ENCODE measurements at places on chromosomes 2 and 18.
A peak's percentile ranks its signal among the peaks of the same experiment; 100 is the strongest.

DNA sequence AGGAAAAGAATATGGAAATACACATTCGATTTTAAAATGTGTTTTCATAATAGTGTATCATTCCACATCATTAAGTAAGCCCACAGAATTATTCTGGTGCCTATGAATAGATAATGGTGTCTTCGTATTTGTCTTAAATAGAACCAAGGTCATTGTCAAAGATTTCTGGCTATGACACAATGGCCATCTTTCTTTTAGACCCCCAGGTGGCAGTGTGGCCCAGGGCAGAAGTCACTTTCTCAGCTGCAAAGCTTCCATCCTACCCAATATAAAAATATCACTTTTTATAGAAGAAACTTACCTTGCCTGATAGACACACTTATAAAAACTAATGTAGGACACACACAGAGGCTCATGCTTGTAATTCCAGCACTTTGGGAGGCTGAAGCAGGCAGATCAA is 57.5 kb downstream of the ZRANB3 start:
- DNase-seq, result peak; percentile 10

DNA sequence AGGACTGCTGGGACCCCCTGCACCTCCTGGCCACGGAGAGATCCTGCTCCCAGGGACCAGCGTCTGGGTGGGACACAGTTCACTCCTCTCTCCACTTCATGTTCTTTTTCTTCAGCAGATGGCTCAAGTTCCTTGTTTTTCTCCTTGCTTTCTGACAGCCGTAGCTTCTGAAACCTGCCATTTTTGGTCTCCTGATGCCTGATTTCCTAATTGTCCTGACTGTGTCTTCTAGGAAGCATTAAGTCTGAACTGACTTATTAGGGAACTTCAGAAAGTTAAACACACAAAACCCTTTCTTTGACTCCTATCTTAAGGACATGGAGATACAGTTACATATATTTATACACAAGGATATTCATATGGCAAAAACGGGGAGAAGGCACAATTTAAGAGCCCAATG is 22.7 kb downstream of the CNNM4 start:
- no peak for DNase-seq

DNA sequence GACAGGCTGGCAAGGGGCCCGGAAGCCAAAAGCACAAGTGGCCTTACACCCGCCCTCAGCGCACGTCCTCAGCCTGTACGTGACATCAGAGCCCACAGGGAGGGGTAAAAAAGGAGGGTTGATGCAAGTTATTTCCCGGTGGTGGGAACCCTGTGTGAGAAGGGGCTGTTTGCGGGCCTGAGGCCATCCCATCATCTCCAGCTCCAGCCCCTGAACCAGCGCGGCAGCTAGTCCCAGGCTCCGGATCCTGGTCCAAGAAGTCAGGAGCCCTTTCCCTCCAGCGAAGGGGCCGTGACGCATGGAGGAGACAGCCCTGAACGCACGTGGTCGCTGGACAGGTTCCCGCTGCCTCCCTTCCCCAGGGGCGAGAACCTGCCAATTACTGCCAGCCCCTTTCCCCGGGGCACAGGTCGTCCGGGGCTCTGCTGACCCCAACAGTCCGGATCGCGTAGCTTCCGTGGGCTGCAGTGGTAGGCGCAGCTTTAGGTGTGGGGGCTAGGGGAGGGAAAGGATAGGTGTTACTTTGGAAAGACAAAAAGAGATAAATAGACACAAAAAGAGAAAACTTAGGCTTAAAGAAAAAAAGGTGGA is 1.3 kb upstream of the LRP2 start:
- DNase-seq, result peak; percentile 65

DNA sequence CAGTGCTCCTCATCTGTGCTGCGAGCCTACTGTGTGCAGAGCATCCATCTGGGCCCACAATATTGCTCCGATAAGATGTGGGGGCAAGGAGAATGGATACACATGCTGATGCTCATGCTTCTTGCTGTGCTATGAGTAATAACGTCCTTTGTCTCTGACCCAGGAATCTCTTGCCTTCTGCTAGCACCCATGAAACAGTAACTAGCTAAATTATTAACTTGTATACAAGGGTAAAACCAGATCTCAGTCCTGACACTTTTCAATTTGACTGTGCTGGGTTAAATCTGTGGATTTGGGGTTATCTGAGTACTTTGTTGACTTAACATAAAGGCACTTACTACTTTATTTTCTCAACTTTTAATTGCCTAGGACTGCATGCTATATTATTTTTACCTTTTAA is 357.6 kb downstream of the SLC4A3 start:
- DNase-seq, result no peak

DNA sequence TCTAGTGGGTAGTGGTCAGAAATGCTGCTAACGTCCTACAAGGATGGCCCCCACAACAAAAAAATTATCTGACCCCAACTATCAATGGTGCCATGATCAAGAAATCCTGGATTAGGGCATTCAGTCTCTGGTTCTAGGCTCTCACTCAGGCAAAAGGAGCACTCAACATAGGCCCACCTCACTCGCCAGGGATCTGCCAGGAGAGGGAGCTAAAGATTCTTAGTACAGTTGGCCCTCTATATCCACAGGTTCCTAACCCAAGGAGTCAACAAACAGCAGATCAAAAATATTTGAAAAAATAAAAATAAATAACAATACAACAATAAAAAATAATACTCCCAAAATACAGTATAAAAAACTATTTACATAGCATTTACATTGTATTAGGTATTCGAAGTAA is 10.0 kb downstream of the SLC4A5 start:
- no peak for DNase-seq

GRCh38 chr2:20616341-20616871 is 34.5 kb downstream of the HS1BP3 start:
- no peak for DNase-seq

DNA sequence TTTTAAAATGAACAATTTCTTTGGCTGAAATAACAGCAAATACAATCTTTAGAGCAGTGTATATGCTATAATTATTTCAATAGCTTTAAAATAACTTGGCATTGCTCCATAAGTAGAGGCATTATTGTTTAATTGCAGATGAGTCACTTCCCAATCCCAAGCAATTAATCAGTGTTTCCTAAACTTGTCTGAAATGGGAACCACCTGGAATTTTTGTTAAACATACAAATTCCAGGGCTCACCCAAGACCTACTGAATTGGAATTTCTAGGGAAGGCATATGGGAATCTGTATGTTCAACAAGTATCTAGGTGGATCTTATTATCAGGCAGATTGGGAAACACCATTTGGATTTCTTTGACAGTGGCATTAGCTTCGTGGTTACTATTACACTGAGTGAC is 27.1 kb upstream of the FMNL2 start:
- no peak for DNase-seq

DNA sequence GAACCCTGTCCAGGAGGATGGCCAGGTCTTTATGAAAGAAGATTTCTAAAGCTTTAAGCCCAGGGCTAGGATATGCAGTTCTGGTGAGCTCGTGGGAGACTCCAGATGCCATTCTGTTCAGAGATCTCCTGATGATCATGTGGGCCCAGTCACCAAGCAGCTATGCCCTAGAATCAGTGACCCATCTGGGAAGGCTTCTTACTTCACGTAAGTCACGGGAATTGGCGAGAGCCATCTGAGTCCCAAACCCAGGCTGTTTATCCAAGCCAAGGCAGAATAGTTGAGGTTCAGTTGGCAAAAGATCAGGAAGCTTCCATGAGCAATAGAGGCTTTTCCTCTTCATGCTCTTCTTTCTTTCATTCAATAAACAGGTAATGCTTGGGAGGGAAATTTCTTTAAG is 23.9 kb downstream of the ANTXR1 start:
- no peak for DNase-seq

GRCh38 chr2:101766871-101767739 is 69.6 kb downstream of the MAP4K4 start:
- DNase-seq, result no peak

DNA sequence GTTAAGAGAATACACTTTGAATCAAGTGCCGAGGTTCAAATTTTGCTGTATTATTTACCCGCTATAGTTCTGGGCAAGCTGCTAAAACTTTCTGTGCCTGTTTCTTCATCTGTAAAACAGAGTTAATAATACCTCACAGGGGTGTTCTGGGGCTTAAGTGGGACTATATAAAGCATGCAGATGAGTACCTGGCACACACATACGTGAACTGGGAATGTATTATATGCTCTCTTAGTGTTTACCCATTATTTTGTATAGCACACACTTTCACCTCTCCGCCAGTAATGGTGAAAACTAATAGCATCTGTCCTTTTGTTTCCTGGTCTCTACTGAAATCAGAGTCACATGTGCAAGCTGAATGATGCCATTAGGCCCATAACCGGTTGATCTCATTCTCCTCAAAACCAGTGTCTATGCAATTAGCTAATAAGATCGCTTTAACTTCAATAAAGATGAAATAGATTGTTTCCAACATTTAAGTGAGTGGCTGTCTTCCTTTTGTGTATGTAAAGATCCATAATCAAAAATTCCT is 3.8 kb upstream of the CDKL4 start:
- peak; percentile 89 for DNase-seq

Data from NCI-H2081 (cell line).